Type B pancreatic cell (in vitro differentiated cells): ENCODE measurements at places on chromosomes 6 and 20.
A peak's percentile ranks its signal among the peaks of the same experiment; 100 is the strongest.

DNA sequence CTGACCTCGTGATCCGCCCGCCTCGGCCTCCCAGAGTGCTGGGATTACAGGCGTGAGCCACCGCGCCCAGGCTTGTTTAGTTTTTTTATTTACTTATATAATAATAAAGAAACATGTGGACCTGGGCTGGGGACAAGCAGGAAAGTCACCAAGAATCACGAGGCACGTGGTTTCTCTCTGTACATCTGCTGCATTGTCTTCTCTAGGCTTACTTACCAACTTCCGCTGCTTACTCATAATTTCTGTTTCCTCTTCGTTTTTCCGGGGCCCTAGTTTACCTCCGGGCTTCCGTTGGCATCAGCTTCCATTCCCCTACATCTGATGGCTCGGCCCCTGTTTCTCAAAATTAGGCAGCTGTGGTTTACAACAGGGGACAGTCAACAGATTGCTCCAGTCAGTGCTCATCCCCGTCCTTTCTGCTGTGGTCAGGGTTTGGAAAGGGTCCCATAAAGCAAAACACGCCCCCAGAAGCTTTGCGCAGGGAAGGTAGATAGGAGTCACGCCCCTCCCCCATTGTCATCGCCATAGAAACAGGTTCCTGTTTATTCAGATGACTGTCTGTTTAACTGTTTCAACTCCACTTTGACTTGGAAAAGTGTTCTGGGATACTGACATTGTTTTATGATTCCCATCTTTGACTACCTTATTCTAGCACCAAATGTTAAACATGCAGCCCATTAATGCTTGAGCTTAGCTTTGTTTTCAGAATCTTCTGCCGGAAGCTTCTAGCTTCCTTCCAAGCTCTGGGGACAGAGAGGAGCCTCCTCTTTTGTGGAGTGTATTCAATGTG is 31.9 kb upstream of the TXLNB start:
- DNase-seq, result no peak

- no peak for DNase-seq
Measured at GRCh38 chr6:47066418-47066817, 24.3 kb upstream of the ADGRF1 start.

DNA sequence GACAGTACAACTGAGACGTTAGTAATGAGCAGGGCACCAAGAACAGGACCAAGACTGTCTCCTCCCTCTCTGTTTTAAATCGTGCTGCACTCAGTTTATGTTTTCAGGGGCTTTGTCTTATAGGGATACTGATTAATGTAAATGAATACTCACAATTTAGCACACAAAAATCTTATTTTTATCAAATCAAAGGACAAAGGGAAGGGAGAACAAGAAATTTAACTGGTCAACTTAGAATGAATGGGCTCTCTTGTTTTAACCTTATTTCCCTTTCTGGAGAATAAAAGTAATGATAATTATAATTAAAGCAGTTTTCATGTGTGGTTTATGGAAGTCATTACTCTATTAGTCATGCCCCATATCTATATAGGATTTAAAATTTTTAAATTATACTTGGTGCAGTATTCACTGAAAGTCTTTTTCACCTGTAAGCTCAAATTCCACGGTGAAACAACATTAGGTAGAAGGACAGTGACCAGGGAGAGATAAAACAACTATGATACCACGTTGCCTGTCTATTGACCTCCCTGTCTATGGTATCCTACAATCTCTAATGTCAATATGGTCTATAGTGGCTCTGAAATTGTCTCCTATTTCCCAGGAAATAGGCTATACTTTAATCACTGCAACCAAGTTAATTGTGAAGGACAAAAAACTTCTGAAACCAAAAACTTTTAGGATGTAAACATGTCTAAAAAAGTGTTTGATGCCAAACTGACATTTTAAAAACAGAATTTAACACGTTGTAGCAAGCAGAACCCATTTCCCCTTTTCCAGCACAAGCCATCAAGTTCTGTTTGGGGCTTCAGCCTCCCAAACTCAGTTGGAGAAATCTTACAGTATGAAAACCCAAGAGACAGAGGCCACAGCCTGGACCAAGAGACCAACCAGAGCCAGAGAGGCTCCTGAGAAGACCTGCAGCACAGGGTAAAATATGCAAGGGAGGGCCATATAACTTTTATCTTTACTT is 15.0 kb downstream of the ELOVL5 start:
- no peak for DNase-seq

GRCh38 chr6:144063246-144063743 is 32.1 kb downstream of the SF3B5 start:
- DNase-seq, result no peak

- DNase-seq, result no peak
Measured at GRCh38 chr20:48816282-48817205, 11.3 kb downstream of the PREX1 start.

DNA sequence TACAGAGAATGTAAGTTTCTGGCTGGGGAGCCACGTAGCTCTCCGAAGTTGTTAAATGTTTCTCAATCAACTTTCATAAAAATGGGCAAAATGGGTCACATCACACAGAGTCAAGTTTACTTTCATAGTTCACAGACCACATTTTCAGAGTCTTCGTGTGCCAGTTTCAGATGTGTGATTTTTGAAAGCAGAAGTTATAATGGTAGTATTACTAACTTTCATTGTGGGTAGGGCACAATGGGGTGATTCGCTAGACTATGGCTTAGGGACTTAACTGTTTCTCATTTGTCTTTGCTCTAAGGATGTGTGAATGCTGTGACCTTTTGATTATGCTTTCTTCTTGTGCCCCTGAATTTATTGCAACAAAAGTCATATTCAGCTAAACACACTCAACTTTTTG is 109.0 kb upstream of the SUPT3H start:
- no peak for DNase-seq

DNA sequence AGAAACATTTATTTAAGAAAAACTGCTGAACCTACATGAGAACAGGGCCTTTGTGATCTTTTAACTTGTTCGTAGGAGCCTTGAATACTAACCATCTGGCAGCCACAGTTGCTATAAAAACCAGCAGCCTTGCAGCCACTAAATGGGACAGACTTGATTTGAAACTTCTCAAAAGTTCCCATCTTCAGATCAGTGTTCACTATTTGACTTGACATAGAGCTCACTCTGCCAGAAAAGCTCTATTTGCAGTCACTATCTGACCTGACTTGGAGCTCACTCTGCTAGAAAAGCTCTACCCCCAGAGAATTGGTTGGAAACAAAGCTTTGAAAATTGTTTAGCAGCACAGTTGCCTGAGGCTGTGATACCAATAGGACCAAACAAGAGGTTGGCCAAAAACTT is 119.3 kb upstream of the F13A1 start:
- no peak for DNase-seq

GRCh38 chr6:41483943-41484342 is 62.2 kb upstream of the FOXP4 start:
- DNase-seq, result no peak

DNA sequence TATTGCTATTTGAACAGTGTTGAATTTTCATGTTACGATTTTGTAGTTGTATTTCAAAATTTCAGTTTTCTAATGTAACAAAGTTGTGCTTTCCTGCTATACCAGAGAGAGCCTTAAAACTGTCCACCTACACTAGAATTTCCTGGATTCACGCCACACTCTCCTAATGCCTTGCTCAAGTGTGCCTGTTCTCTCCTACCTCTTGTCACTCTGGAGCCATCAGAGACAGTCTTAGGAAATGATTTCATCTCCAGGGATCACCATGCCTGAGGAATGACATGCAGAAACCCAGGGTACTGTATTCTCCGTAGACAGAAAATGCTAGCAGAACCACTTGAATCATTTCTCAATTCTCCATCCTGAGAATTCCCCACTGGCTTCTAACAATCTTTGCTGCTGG is 667.6 kb downstream of the KIF16B start:
- no peak for DNase-seq

DNA sequence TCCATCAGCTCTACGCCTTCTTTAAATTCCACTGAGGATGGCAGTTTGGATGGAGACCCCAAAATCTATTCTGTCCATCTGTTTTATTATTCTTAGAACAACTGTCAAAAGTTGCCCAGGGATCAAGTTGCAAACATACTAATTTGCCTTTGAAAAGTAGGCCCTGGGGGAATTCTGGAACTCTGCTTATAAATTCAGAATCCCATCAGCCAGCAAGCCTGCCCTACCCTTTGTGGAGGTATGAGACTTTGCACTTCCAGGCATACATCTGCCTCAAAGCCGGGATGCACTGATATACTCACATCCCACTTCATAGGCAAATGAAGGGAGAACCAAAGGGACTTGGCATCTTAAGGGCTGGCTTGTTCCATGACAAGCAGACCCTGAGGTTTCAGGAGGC is 93.6 kb downstream of the INSM1 start:
- DNase-seq, result no peak

- peak; percentile 87 for DNase-seq
Measured at GRCh38 chr20:63520934-63521601, 503 bp downstream of the PPDPF start.

DNA sequence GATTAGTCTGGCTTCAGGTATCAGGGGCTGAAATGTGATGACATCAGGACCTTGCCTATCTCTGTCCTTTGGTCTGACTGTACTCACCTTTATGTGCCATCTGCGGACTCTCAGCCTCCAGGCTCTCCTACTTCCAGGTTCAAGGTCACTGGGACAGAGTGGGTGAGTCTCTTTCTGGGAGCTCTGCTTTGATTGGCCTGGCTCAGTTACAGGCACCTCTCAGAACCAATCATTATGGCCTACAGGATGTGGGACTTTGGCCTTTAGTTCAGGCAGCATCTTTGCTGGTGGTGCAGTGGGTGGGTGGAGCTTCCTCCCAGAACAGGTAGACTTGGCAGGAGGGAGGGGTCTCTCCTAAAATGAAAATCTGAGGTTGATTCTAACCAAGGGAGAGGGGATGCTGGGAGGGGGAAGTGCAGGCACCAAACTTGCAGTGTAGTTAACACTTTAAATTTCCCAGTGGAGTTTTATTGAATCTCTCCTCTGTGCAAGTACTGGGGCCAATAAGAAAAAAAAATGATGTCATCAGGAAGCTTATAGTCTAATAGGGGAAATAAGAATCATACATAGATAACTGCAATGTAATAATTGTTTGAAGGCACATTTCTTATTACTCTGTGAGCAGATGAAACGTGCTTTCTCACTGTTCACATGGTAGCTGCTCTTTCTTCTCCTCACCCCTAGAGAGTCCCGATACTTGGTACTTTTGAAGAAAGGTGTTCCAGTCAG is 53.4 kb downstream of the SLC24A3 start:
- DNase-seq, result no peak

- DNase-seq, result no peak
Measured at GRCh38 chr20:21507400-21508229, 6.2 kb downstream of the NKX2-2 start.

DNA sequence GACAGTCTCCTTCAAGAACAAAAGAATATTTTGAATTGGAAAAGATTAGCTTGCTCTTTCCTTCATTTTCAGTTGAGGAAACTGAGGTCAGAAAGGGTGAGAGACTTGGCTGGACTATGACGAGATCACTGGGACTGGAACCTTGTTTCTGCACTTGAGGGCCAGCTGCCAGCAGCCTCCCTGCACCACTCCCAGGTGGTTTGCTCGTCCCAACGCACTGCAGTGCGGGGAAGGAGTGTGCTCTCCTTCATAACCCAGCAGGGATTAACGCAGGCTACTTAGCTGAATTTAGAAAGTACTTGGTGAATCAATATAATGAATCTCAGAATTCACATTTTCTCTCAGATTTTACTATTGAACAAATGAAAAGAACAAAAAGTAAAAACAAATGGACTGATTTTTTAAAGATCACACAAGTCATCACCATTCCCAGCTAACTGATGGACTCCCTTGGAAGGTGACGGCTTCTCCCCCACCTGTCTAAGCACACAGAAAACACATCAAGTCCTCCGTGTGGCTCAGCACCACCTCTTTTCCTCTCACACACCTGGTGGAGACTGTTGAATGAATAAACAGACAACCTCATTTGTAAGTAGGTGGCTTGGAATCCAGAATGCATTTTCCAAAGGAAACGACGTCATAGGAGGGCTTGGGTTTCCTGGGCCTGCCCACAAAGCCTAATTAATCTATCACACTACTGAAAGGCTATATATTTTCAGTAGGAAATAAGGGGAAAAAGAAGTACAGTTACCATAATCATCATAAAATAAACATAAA is 121.0 kb downstream of the QRSL1 start:
- no peak for DNase-seq

GRCh38 chr6:17280552-17281090 is 540 bp upstream of the RBM24 start:
- DNase-seq, result peak; percentile 73

DNA sequence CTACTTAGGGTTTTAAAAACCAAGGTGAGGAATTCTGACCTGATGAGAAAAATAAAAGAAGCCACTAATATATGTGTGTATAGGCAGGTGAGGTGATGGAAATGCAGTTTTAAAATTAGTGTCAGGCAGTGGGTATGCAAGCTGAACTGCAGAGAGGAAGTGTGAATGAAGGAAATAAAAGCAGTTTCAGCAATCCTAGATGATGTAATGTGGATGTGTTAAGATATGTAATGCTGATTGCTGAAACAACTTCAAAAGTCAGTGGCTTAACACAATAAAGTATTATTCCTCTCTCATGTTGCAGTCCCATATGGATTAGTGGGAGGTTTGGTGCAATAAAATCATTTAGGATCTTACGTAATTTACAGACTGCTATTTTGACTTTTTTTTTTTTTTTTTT is 119.9 kb upstream of the ASCC3 start:
- no peak for DNase-seq

DNA sequence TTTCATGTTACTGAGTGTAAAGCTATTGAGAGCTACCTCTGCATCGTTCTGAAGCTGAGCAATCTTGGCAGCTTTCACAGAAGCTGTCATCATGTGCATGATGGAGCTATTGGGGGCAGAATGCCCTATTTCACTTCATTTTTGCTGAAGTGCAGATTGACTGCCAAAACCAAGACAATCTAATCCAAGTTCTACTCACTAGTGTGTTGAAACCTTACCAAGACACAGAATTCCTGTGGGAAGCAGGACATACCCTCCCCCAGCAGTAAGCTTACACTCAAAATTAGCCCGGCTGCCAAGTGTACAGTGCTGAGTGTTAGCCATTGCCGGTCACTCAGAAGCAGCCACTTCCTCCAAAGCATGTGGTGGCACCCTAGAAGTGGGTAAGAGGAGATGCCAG is 177.3 kb upstream of the TENT5A start:
- no peak for DNase-seq

- DNase-seq, result no peak
Measured at GRCh38 chr20:5705827-5706226, 44.4 kb upstream of the SHLD1 start.

DNA sequence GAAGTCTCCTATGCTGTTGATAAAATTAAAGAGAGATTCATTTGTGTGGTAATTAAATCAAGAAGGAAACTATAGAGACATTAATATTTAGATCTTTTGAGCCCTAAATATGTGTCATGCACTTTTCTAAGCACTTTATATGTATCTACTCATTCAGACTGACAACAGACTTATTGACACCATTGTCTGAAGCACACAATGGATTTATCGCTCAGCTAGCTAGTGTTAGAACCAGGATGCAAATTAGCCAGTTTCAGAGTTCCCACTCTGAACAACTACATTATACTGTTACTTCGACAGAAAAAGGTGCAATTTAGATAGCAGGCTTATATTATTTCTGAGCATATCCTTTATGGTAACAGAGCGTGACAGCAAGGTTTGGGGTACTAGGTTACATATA is 27.7 kb upstream of the KIAA0408 start:
- DNase-seq, result no peak
